ENCODE measurements at places on chromosomes 3 and 15. TPM values are rescaled to one million over a fixed set of nuclear protein-coding genes. Genes with fewer than 3 reads are reported as not detected.

DNA sequence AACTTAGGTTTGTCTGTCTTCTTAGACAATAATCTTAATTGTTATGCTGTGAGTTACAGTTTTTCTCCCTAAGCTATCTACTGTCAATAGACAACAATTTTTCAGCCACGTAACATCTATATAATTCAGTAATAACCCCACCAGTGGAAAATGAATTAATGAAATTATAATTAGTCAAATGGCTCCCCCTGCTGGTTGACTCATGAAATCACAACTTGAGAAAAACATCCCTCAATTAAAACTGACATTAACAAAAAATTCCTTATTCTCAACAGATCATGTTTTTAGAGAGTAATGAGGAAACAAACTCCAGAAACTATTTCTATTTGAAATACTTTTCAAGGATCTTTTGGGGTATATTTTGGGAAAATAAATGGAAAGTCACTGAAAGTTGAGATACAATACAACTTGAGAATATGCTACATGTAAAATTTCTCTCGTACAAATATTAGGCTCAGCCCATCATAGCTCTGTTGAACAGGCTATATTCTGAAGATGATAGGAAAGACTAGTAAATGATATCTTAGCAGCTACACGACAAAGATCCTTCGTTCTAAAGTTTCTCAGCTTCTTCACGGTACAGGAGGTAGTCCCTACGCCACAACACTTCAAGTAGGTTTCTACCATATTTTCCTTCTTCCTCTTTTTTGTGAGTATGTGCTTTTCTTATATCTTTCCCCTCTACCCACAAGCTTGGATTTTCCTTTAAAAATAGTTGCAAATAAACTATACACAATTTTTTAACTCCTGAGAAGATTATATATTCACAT lies 20.7 kb downstream of the PPP1R2 start:
- no peak for DNase-seq

Gene NDUFB4
- total RNA-seq, result 169 TPM

DNA sequence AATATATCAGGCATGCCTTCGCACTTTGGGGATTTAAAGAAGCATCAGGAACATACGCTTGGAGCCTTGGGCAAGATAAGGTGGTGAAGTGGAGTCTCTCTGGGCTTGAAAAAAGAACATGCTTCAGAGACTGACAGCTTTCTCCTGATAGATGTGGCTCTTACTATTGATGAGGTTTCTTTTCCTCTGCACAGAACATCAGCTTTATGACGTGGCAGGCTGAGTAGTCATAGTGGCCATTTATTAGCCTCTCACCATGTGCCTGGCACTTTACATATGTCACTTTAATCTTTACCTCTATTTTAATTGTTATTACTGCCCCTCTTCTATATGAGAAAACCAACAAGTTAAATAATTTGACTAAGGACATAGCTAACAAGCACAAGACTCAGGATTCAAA lies 19.0 kb upstream of the LRRC58 start:
- DNase-seq, result no peak

Gene CHRM5
- not detected for total RNA-seq

GRCh38 chr15:76335307-76336253 lies 993 bp upstream of the ISL2 start:
- DNase-seq, result peak; percentile 45

DNA sequence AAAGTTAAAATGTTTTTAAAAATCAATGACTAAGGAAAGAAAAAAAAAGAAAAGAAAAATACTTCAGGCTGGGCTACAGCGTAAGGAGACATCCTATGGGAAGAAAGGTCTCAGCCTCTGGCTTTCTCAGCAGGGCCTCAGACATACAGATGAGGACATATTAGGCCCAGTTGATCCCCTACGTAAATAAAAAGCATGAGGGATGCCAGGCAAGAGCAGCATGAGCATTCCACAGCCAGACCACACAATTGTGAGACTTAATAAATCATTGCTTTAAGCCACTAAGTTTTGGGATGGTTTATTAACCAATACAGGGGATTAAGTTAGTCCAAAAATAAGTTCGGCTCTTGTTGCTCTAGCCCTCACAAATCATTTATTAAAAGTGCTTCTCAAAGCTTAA lies 394.1 kb upstream of the NECTIN3 start:
- no peak for DNase-seq

DNA sequence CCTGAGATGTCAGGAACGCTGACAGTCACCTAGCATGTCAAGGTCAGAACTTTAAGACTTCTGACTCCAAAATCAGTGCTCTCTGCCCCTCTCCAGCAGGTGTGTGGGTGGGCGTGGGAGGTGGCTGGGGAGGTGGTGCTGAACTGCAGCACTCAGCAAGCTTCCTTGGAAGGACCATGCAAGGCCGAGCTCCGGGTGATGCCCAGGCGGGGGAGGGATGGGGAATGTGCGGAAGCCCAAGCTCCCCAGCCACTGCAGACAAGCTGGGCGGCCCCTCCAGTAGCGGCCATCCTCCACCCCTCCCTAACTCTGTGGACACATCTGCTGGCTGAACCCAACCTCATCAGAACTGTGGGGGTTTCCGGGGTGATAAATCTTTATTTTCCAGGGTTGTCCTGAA lies 296.6 kb downstream of the TLE3 start:
- DNase-seq, result no peak

GRCh38 chr3:55641964-55642363 lies 154.9 kb upstream of the WNT5A start:
- DNase-seq, result no peak

Gene KCNH8
- total RNA-seq, result not detected

GRCh38 chr15:83275412-83275811 lies 9.1 kb downstream of the BNC1 start:
- no peak for DNase-seq

Gene TAGLN3
- 14.9 TPM for total RNA-seq

Gene SLC2A2
- not detected for total RNA-seq

GRCh38 chr3:13703071-13703470 lies 154.1 kb downstream of the FBLN2 start:
- DNase-seq, result no peak

Gene CAPN3
- total RNA-seq, result 3.8 TPM

DNA sequence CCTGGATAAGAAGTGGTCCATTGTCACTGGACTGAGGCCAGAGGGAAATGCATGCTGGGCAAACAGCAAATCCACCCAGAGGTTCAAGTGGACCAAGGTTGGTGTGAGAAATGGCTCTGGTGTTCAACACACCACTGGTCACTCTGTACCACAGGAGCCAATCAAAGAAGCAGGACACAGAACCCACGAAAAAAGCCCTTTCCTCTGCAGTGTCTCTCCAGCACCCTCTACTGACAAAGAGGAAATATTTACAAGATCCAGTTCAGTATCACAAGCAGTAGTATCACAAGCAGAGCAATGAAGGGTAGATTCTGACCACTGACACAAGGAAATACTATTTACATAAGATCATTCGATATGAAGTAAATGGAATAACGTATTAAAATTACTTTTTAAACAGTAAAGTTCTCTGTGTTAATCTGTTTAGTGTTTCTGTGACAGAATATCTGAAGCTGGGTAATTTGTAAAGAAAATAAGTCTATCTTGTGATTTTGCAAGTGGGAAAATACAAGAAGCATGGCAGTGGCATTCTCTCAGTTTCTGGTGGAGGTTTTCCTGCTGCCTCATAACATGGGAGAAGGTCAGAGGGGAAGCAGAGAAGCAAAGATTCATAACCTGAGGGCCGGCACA lies 390.7 kb downstream of the EFHB start:
- peak; percentile 23 for DNase-seq

DNA sequence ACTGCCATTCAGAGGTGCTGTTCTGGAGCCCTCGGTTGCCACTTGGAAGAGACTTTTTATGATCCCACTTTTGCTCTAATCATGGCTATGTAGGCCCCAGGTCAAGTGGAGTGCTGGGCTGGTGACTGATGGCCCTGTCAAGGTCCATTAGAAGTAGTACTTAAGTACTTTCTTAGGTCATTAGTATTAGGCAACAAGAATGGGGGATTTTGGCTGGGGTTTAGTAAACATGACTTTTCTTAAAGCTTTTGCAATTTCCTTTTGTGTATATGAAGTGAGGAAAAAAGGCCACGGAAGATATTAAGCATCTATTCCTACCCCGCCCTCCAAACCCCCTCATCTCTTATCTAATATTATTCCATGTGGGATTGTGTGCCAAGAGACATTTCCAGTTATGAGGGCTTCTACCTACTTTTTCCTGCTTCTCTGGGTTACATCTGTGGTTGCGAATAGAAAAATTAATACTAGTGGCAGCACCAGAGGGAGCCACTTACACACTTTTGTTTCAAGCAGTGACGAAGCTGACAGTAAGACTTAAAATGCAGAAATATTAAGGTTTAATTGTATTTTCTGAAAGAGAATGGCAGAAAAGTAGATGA lies 13.9 kb downstream of the NLGN1 start:
- peak; percentile 8 for DNase-seq

GRCh38 chr3:89925976-89926375 lies 818.6 kb downstream of the EPHA3 start:
- DNase-seq, result no peak

Gene LRRC2
- 0.68 TPM for total RNA-seq

Gene GP5
- not detected for total RNA-seq

DNA sequence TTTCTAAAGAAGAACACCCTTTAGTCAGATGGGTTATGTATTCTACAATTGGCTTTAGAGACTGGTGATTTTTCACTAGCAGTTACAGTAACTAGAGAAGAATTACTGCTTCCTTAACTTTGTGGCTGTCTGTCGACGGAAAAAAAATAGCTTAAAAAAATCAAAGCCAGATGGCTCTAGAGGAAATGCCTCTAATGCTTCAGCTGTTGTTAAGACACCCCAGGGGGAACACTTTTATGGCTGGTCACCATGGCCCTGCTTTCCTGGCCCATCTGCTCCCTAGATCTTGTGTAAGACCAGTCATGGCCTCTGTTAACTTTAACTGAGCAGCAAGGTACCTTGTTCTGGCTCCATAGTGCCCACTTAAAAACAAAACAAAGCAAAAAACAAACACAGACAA lies 198.6 kb upstream of the PLSCR5 start:
- no peak for DNase-seq

DNA sequence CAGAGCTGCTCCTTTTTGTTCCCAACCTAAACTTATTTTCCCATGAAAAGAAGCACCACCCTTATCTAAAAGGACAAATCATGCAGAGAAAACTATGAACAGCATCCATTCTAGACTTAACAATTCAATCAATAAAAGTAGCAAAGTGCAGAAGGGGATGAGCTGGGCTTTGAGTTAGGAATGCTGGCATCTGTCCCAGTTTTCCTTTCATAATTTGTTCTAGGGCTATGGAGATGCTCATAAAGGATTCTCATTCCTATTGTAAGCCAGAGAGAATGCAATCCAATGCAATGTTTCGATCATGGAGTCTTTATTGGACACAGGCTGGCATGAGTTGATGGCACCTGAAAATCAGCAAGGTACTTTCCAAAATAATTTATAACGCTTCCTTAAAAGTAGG lies 330.6 kb downstream of the VPS13C start:
- DNase-seq, result no peak

- DNase-seq, result no peak
These were observed 200.4 kb upstream of the ADAMTS9 start for GRCh38 chr3:64888165-64888564.

Gene PRKCD
- 12.4 TPM for total RNA-seq

Gene TRPC1
- 6.2 TPM for total RNA-seq

GRCh38 chr15:51133140-51133765 lies 38.5 kb upstream of the TNFAIP8L3 start:
- DNase-seq, result no peak

Data from foreskin keratinocyte (primary cell).